Liver (tissue), 10 donors: ENCODE measurements at places on chromosomes 16 and 17. TPM values are rescaled to one million over a fixed set of nuclear protein-coding genes. Genes with fewer than 3 reads are reported as not detected.

- DNase-seq, result no peak
These were observed 113.3 kb downstream of the CCT6B start for GRCh38 chr17:34847938-34848337.

The KRTAP4-6 gene
- not detected for total RNA-seq

The CRISPLD2 gene
- 3.4 TPM for total RNA-seq

The PAQR4 gene
- total RNA-seq, result 9.9 TPM

The IRX3 gene
- total RNA-seq, result 0.59 TPM
